ENCODE measurements at places on chromosomes 2 and 18.

DNA sequence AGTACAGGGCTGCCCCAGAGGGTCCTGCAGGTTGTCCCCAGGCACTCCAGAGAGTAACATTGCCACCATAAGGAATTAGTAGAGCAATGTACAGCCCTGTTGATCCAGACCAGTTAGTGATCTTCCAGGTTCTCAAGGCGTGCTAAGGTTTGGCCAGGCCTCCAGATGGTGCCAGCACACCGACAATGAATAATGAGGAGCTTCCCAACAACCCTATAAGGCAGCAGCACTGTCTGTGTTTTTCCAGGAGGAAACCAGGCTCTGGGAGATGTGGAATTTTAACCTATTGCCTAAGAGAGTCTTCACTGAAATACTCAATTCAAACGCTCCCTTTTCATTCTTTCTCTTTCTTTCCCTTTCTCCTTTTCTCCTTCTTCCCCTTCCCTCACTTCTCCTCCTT, 122.1 kb downstream of the MGAT5 start:
- no peak for DNase-seq

- no peak for DNase-seq
Measured at GRCh38 chr2:55877087-55877436, 46.5 kb downstream of the EFEMP1 start.

DNA sequence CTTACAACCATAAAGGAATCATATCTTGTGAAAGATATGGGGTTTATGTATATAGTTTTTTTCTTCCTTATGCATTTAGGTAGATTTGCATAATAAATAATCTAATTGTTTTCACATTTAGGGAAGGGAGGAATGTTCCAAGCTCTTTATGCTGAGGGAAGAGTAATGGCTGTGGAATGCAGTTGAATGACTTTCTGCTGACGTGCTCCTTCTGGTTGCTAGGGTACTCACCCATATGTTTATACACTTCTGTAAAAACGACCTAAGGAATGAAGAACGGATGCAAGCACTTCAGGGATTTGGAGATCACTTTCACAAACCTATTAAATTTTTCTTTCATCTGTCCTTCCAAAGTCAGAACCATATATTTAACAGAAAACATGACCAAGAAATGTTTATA, 29.2 kb upstream of the PPP4R1 start:
- DNase-seq: no peak

DNA sequence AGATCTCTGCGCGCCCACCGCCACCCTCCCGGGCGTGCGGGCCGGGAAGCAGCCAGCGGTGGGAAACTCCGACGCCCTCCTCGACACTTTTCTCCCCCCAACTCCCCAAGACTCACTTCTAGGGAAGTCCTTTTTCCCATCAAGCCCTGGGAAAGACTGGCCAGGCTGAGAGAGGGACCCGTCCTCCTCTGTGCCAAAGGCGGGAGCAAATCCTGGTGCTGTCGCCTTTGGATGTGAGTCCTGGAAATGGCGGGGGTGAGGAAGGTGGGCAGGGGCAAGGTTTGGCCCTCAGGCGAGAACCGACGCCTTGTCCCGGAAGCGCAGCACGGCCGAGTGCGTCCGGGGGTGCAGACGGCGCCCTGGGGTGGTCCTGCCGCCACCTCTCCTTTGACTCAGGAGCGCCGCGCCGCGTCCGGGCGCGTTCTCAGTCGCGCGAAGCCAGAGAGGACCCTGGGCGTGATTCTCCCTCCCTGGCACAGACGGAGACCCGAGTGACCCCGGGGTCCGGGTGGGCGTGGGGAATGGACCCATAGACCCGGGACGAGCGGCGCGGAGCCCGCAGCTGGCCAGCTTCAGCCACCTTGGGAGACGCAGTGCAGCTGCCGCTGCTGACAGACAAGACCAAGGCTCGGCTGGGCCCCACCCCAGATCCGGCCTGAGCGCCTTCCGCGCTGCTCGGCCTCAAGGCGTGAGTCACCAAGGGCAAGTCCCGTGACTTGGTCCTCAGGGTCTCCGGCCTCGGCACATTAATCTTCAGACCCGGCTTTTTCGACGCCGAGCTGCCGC, 3.5 kb upstream of the LBX2 start:
- DNase-seq: no peak

- DNase-seq: no peak
Measured at GRCh38 chr2:235052514-235053354, 100.9 kb downstream of the SH3BP4 start.

DNA sequence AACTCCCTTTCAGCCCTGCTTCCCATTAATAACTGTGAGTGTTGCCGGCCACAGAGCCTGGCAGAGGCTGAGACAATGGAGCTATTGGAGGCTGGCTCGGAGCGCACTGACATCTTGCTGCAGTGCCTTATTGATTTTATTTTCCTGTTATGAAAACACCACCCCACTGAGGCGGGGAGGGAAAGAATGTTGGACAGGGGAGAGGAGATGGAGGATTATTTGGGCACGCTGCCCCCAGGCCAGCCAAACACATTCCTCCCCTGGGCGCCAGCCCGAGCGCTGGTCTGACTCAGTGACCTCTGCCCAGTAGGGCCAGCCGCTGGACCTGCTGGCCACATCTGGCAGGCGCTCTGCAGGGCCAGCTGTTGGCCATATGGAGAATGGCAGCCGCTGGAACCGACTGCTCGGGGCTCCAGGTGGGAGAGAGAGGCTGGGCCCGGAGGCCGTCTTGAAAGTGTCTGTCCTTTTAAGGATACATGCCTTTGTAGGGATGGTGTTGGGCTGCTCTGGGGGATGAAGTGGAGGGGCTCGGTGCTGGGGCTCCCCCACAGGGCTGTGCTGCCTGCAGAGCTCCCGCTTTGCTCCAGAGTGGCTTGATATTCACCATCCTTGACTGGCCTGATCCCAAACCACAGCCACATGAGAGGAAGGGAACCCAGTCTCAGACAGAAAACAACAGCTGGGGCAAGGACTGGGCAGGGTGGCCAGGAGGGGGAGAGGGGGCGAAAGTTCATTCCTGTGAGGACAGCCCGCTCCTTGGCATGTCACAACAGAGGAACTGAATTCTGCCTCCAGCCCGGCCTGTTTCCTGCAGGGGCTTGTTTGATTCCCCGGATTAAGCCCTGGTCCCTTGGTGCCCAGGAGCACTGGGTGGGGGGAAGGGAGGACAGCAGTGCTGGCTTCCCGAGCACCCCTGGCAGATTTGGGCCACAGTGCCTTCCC, 179.0 kb downstream of the KLHL29 start:
- DNase-seq: no peak

- no peak for DNase-seq
Measured at GRCh38 chr2:183195397-183195796, 71.2 kb downstream of the NUP35 start.

GRCh38 chr18:31723990-31724711, 36.5 kb downstream of the SLC25A52 start:
- DNase-seq: no peak

DNA sequence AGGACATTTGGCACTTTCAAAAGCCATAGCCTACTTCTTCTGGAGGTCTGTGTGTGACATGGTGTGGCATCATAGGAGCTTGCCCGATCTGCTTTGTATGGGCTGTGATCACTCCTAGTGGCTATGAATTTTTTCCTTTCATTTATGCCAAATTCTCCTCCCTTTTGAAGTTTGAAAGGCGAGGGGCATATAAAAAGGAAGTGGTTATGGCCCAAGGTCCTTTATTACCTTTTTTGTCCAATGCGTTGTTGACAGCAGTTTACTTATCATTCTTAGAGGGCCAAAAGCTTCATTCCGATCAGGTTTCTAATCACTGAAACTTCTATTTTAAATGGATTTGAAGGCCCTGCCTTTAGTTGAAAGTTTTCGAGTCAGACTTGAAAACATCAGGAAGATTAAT, 224.3 kb upstream of the FOSL2 start:
- DNase-seq: no peak

DNA sequence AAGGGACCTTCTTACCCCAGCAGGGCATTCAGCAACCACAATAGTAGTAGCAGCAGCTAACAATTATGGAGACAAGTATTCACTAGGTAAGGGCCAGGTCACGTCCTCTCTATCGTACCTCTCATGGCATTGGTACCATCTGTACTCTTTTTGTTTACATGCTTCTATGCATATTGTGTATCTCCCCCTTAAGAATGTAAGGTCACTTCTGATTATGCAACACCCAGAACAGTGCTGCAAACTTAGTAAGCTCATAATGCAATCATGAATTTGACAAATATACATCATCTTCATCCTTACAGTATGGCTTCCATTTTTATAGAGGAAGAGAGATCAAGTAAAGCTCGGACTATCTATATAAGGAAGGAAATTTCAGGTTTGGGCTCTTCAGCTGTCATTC, 46.1 kb downstream of the SPRED2 start:
- DNase-seq: no peak

GRCh38 chr2:98486374-98486981, 41.8 kb downstream of the INPP4A start:
- DNase-seq: no peak

GRCh38 chr18:2572171-2572569, 813 bp downstream of the NDC80 start:
- no peak for DNase-seq

- no peak for DNase-seq
Measured at GRCh38 chr18:50654658-50655550, 95.0 kb downstream of the MAPK4 start.

- no peak for DNase-seq
Measured at GRCh38 chr18:41744421-41745030, 210.5 kb upstream of the PIK3C3 start.

- no peak for DNase-seq
Measured at GRCh38 chr2:43356774-43357173, 130.4 kb upstream of the ZFP36L2 start.

- no peak for DNase-seq
Measured at GRCh38 chr2:151774506-151774905, 40.2 kb upstream of the NEB start.

DNA sequence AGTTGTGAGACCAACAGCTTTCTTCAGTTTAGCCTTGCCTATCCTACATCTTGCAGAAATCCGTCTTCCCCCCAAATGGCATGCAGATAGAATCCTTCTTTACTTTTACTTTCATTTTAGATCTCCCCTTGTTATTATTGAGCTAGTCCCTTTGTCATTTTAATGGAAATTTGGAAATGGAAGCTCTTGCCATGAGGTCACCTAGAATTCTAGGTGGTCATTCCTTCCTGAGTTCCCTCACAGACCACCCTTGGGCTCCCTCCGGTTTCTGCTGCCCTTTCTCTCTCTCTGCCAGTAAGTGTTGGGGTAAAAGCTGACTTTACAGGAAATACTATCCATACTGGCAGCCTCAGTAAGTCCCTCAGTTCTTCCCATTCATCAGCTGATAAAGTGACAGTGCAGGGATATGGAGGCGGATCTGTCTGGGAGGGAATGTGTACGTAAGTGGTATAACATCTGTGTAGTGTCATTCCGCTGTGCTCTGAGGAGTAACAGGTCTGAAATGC, 30.2 kb downstream of the ARHGAP25 start:
- DNase-seq: no peak

GRCh38 chr18:64244571-64244970, 95.7 kb upstream of the LINC00305 start:
- DNase-seq: no peak

DNA sequence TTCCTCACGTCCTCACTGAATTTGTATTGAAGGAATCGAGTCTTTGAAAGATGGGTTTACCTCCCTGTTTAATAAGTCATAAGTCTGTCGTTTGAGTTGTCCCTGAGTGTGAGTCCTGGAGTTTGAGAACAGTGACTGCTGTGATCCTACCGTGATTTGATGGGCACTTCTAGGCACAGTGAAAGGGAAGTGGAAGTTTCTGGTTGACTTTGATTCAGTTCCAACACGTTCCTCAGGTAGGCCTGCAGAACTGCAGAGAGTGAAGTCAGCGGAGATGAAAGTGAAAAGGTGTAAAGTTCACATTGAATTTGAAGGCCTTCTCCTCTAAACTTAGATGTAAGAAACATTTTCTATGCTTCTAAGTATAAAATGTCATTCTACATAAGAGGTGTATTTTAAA, 52.9 kb upstream of the ACKR3 start:
- DNase-seq: no peak

DNA sequence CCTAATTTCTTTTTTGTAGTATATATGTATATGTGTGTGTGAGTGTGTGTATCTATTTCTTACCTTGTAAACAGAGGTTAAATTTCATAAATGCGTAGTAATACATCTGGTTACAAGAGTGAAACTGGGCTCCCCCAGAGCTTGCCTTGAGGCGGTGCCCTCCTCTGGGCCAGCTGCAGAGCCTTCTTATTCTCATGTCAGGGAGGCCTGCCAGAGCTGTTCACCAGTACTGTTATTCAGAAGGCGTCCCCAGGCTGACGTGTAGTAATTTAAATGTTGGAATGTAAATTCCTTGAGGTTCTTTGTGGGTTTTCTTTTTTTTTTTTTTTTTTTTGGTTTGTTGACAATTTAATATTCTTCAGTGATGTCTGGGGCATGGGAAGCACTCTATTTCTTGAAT, 11.2 kb downstream of the COPS8 start:
- DNase-seq: no peak

- no peak for DNase-seq
Measured at GRCh38 chr2:169108099-169108884, 38.9 kb downstream of the DHRS9 start.

- no peak for DNase-seq
Measured at GRCh38 chr2:155115846-155116245, 417.4 kb downstream of the KCNJ3 start.

DNA sequence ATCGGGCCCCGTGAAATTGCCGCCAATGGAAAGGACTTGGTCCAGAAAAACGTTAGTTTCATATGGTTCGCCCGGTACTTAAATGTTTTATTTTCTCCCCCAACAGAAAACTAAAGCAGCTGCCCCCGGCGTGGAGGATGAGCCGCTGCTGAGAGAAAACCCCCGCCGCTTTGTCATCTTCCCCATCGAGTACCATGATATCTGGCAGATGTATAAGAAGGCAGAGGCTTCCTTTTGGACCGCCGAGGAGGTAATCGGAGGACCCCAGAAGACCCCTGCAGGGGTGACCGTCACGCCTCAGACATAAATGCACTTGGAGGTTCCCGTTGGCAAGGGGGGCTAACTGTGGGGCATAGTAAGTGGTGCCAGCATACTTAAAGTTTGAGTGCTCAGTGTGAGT, 742 bp downstream of the RRM2 start:
- no peak for DNase-seq

DNA sequence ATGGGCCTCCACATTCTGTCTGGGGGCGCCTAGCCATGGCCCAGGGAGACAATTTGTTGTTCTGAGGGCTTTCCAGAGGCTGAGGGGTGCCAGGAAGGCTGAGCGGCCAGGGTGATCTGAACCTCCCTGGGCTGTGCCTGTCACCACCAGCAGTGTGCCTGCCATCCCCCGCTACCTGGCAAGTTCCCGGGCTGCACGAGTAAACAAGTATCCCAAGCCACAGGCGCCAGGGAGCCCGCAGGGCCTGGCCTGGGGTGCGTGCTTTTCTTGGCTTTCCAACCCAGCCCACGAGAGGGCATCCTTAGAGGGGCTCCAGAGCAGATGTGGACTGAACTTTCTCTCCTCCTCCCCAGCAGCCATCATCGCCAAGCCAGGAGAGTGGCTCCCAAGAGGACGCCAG, 35.1 kb upstream of the B3GNT7 start:
- DNase-seq: no peak

- no peak for DNase-seq
Measured at GRCh38 chr18:59582395-59582794, 114.8 kb downstream of the CCBE1 start.
